ENCODE measurements at places on chromosomes 6 and 20.

DNA sequence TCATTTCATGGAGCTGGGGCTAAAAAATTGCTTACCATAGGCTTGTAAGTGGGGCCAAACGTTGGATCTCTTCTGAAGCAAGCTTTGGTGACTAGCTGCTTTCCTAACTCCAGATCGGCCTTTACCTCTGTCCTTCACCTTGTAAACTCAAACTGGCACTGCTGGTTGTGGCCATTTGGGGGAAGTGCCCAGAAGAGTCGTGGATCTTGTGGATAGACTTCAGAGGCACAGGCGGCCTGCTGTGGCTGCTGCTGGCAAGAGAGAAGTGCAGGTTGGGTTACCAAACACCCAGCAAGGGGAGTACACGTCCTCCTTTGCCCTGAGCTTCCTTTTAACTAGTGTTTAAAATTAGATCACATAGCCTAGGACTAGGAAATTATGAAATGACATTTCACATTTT is 36.8 kb upstream of the KLHL31 start:
- no peak for DNase-seq

DNA sequence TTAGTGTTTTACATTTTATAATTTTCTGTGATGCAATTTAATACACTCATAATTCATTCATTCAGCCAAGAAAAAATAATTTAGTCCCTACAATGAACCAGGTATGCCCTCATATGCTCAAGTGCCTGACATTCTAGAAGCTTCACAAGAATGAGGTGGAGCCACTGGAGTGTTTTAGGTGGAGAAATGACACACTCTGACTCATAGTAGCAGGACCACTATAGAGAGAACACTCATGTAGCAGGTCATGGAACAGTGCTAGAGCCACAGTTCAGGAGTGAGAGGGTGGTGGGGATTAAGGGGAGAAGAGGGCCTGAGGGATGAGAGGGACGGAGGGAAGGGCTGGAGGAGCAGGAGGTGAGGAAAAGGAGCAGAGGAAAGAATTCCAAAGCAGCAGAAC is 1.4 kb upstream of the HLA-G start:
- DNase-seq: no peak

DNA sequence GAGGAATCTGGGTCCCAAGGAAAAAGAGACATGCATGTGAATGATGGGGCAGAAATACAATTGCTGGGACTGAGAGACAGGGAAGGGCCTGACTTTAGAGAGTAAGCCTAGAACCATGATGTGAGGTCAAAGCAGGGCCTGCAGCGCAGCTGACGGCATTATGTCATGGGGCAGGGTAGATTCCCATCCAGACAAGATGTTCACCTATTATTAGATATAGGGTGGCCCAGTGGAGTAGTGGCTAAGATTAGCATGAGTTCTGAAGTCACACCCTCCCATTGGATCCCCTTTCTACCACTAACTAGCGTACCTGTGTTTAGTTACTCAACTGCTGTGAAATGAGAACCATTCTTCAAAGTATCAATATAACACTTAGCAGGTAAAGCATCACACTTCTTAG is 39.6 kb downstream of the NDUFAF5 start:
- no peak for DNase-seq

- peak; percentile 91 for DNase-seq
Measured at GRCh38 chr6:26156105-26156849, 69.0 kb downstream of the HFE start.

DNA sequence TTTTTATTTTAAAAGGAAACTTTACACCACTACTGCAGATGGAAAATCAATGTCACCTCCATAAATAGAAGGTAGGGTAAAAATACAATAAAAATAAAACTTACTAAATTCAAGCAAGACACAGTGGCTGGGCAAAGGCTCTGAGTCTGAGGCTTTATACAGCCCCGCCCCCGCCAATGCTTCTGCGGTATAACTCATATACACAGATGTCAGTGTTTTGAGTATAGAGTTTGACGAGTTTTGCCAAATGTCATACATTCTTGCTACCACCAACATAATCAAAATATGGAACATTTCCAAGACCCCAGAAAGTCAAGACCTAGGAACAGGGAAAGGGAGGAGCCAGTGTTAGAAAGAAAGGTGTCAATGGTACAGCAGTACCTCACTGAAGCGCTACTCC is 12.8 kb downstream of the NFATC2 start:
- DNase-seq: no peak

- no peak for DNase-seq
Measured at GRCh38 chr20:41412324-41413120, 45.9 kb upstream of the EMILIN3 start.

GRCh38 chr6:5626727-5627426 is 365.6 kb downstream of the FARS2 start:
- no peak for DNase-seq

DNA sequence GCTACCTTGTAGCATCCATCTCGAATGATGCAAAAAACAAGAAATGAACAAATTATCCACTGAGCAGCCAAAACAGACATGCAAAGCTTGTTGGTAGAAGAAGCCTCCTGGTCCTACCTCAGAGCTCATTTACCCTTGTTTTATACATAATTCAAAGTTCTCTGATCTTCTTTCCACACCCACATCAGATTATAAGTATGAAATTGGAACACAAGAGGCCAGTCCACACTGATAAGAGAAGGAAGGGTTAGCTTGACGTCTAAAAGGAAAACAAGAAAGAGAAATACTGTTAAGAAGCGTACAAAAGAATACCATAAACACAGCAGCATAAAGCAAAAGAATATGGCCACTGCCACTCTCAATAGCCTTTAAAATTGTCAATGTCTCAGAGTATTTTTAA is 49.7 kb downstream of the FAM83B start:
- DNase-seq: no peak

DNA sequence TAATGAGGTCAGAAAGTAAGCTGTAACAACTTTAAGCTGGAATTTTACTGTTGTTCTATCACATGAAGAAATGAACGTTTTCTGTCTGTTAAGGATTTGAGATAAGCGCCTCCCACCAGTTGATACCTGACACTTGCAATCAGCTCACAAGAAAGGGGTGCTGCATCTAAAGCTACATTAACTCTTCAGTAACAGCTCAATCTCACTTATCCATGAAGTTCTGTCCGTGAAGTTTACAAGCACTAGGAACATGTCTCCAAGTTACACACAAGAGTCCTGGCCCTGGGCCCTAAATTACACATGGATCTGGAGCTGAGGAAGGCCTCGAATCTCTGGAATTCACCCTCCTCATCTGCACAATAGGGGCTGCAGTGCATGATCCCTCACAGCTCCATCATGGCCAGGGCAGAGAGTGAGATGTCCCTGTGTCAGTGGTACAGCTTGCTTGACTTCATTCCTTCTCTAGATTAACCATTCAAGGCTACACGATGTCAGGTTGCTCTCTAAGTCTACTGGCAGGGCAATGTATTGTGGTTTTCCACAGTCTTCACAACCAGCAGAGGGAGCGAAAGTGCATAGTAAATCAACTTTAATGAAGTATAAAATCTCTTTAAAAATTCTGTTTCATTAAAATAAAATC is 182.4 kb upstream of the MCHR2 start:
- DNase-seq: no peak

GRCh38 chr6:56875961-56876360 is 78.9 kb upstream of the BEND6 start:
- DNase-seq: no peak

- DNase-seq: no peak
Measured at GRCh38 chr6:148523551-148523950, 180.9 kb downstream of the SASH1 start.

- no peak for DNase-seq
Measured at GRCh38 chr20:50844430-50845100, 49.7 kb downstream of the BCAS4 start.

- no peak for DNase-seq
Measured at GRCh38 chr6:105300090-105300489, 102.8 kb downstream of the PREP start.

GRCh38 chr6:127517693-127518092 is 1.4 kb downstream of the MTCL3 start:
- DNase-seq: no peak

DNA sequence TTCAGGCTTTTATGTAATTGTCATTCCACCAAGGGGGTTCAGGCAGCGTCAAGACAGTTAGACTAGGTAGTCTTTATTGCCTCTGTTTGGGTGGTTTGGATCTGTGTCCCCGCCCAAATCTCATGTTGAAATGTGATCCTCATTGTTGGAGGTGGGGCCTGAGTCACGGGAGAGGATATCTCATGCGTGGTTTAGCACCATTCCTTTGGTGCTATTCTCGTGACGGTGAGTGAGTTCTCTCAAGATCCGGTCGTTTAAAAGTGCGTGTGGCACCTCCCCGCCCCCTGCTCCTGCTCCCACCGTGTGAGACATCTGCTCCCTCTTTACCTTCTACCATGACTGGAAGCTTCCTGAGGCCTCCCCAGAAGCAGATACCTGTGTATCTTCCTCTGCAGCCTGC is 51.3 kb upstream of the FOXC1 start:
- DNase-seq: no peak

DNA sequence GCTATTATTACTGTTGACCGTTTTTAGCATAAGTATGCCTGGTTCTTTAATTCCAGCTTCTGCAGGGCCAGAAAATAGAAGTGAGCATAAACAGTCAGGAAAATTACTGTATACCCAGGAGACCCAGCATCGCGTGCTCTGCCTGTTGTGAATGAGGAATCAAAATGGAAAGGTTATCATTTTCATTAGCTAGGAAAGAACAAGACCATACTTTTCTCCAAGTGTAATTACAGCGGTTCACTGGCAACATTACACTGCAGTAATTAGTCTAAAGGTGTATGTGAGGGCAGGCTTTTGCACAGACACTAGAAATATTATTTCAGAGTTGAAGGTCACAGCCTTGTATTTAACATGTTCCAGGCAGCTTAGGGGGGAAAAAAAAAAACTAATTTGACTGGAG is 403.8 kb upstream of the SOX4 start:
- DNase-seq: no peak

DNA sequence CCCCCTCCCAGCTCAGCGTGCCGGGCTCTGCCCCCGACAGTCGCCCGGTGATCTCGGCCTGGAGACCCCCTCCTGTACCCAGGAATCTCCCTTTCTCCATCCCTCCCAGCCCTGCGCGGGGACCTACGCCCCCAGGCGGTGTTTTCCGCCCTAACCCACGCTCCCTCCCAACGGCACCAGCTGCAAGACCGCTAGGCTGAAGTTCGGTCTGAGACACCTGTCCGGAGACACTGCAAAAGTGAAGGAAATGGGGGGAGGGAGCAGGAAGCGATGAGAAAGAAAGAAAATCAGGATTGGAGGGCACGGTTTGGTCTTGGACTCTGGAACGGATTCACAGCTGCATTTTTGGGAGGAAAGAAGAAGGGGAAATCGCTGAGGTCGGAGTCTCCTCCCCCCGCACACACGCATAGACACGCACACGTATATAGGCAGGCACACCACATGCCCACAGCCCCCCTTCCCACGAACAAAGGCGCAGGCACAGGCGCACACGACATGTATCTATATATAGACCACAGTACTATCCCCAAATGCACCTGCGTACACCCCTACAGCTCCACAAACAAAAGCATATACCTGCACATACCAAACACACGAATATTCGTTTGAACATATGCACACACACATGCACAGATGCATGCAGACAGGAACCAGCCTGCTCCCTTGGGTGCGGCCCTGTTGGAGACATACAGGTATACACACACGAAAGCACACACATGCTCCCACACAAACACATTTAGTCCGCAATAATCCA is 1.0 kb downstream of the SLC32A1 start:
- DNase-seq: no peak

- no peak for DNase-seq
Measured at GRCh38 chr6:159360306-159360705, 191.1 kb downstream of the FNDC1 start.

- DNase-seq: no peak
Measured at GRCh38 chr6:98970469-98970868, 22.7 kb upstream of the FBXL4 start.

DNA sequence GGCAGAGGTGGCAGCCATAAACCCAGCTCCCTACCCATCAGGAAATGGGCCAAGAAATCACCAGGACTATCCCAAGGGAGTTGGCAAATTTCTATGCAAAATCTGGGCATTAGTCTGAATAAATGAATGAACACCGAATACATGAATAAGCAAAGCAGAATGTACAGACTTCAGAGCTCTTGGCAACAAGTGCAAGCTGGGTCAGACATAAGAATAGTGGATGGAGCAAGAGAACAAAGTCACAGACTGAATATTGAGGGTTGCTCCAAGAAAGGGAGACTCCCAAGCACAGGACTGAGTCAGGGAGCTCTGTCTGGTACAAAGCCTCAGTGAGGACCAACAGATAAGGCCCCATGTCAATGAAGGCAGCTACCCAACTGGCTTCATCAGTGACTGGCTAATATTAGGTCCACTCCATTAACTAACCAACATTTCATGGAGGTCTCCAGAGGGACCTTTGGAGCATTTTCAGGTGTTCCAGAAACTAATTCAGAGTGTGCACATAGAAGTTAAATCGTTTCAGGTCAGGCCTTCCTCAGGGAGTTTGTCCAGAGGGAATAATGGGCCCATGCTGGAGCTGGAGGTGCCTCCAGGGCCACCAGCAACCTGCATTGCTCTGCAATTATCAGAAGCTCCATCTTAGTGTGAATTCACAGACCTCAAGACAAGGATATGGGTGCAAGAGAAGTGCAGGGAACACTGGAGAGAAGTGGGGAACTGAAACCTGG is 191.5 kb upstream of the RALGAPA2 start:
- DNase-seq: no peak

- no peak for DNase-seq
Measured at GRCh38 chr6:93639126-93639525, 219.8 kb upstream of the EPHA7 start.

GRCh38 chr6:55568808-55569439 is 10.1 kb downstream of the HMGCLL1 start:
- DNase-seq: no peak

DNA sequence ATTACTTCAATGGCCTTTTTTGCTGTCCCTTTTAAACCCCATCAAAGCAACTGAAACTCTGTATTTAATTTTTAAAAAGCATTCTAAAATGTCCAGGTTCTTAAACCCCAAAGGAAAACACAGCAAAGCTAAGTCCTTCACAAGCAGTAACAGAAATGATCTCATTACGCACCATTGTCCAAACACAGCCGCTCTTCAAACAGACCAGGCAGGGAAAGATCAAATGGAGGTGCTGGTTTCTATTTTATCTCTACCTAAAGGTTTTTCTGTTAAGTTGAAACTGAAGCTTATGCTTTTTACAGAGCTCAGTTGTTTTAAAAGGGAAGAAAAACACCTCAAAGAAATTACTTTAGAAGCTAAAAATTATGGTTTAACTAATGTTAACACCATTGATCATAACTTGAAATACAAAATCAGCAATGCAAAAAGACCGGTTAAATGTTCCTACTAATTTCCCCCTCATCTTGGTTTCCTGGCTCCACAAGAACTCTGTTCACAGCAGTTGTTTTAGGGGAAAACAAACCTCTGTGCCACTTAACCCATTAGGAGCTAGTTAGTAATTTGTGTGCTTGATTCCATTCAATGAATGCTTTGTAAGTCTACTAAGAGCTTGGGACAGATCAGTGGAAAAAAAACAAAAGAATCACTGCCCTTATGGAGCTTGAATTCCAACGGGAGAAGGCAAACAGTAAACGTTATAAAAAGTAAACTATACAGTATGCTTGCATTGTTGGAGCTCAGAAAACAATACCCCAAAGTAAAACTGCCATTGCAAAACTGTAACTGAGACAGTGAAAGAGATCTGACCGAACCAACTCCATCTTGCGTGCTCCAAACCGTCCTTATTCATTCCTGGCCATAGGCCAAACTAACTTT is 87.4 kb downstream of the CD24 start:
- no peak for DNase-seq

- no peak for DNase-seq
Measured at GRCh38 chr6:5136851-5137250, 51.7 kb downstream of the PPP1R3G start.

- DNase-seq: no peak
Measured at GRCh38 chr6:31791324-31792089, 4.0 kb downstream of the VARS1 start.
